ENCODE measurements at places on chromosomes 6 and 20. TPM values are rescaled to one million over a fixed set of nuclear protein-coding genes. Genes with fewer than 3 reads are reported as not detected.

Gene CHMP4B
- total RNA-seq, result 54.7 TPM

Gene TUBB2B
- 2.2 TPM for total RNA-seq

Gene FAM83C
- total RNA-seq, result not detected

Gene RSPH4A
- total RNA-seq, result under 0.01 TPM

Gene MAPK13
- total RNA-seq, result 10.2 TPM

Gene MACROD2
- 0.63 TPM for total RNA-seq

Gene GPR6
- total RNA-seq, result not detected

Gene HLA-DQB1
- not detected for total RNA-seq

Gene VEGFA
- total RNA-seq, result 164 TPM

Gene FLRT3
- total RNA-seq, result 1.6 TPM

Gene BANF2
- total RNA-seq, result not detected

Gene MBOAT1
- total RNA-seq, result 2.4 TPM

Gene FAM217A
- not detected for total RNA-seq

Gene ZSCAN16
- total RNA-seq, result 2.0 TPM

Gene FOXF2
- 31.2 TPM for total RNA-seq

Gene SLC17A3
- not detected for total RNA-seq

Gene PAK5
- total RNA-seq, result not detected

Gene C6orf15
- total RNA-seq, result not detected

Gene NANP
- 7.0 TPM for total RNA-seq

Gene SYNE1
- total RNA-seq, result 98.6 TPM

Gene AAR2
- 17.5 TPM for total RNA-seq

Gene SNAI1
- 0.47 TPM for total RNA-seq

Gene TFAP2C
- total RNA-seq, result not detected

Gene PPP1R10
- 10.4 TPM for total RNA-seq

Gene ZBTB46
- 54.7 TPM for total RNA-seq

Gene TMEM181
- total RNA-seq, result 28.9 TPM

Gene ILRUN
- 35.3 TPM for total RNA-seq

Gene HRH3
- total RNA-seq, result not detected

Gene C2
- total RNA-seq, result 2.0 TPM

Gene PBOV1
- total RNA-seq, result not detected

Gene OR2W1
- not detected for total RNA-seq

Gene SRSF12
- not detected for total RNA-seq

Gene SNAP91
- not detected for total RNA-seq

Gene RBM38
- 3.3 TPM for total RNA-seq

Gene MUC22
- not detected for total RNA-seq

Gene SERAC1
- total RNA-seq, result 7.6 TPM

Gene RPL10A
- 2,423 TPM for total RNA-seq

Gene LPA
- total RNA-seq, result not detected

Gene CGA
- 0.16 TPM for total RNA-seq

Gene PI3
- total RNA-seq, result not detected

Gene CLPSL1
- total RNA-seq, result not detected

Gene HLA-DQA1
- 0.16 TPM for total RNA-seq

Gene PNLDC1
- total RNA-seq, result 2.0 TPM

Gene MAP3K4
- 25.7 TPM for total RNA-seq

Gene PMEPA1
- total RNA-seq, result 0.94 TPM

Gene SLC17A9
- 2.0 TPM for total RNA-seq

Gene AKAP12
- total RNA-seq, result 113 TPM

Gene ULBP3
- 9.5 TPM for total RNA-seq
